WERI-Rb-1 (cell line): ENCODE measurements at places on chromosomes 12 and 14.

GRCh38 chr12:51836041-51836826 lies 12.3 kb downstream of the FIGNL2 start:
- DNase-seq, result peak; percentile 80

DNA sequence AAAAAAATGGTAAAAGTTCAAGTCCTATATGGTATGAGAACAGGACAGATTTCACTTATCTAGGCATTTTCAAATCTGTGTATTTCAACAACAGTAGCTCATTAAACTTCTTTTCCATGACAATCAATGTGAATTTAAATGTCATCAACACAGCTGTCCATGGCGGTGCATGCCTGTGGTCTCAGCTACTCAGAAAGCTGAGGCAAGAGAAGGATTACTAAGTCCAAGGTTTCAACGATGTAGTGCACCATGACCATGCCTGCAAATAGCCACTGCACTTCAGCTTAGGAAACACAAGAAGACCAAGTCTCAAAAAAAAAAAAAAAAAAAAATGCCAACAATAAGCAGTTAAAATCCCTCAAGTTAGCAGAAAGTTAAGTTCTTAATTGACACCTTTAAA lies 214.6 kb downstream of the C12orf50 start:
- no peak for DNase-seq

DNA sequence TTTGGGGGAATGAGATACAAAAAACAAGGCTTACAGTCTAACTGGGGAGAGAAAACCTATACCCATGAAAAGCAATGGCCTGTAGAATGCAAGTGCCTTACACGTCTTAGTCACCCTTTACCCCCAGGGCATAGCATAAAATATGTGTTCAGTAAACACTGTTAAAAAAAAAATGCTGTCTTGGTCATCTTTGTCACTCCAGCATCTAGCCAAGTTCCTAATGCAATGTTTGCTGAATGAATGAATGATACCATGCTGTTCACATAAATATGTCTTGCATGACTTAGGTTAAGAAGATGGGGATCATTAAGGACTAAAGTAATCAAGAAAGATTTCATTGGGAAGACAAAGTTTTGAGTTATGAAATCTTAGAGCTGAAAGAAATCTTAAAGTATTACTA lies 38.5 kb downstream of the PPP2R5E start:
- DNase-seq, result no peak

- DNase-seq, result peak; percentile 50
Observed at GRCh38 chr12:123237646-123238329, 4.6 kb downstream of the MTRFR start.

DNA sequence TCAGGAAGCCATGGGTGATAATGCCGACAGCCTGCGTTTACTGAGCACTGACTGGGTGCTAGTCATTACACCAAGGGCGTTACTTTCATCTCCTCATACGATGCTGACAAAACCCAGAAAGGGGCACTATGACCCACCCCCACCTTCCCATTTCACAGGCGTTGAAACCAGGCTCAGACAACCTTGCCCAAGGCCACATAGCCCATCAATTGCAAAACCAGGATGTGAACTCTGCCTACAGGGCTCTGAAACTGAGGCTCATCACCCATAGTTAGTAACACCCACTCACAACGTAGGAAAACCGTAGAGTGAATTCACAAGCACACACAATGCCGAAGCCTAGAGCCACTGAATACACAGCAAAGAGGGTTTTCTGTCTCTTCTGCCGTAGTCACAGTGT lies 119.9 kb downstream of the RIMBP2 start:
- DNase-seq, result no peak

- no peak for DNase-seq
Observed at GRCh38 chr12:18551701-18552100, 186.1 kb downstream of the PLCZ1 start.

DNA sequence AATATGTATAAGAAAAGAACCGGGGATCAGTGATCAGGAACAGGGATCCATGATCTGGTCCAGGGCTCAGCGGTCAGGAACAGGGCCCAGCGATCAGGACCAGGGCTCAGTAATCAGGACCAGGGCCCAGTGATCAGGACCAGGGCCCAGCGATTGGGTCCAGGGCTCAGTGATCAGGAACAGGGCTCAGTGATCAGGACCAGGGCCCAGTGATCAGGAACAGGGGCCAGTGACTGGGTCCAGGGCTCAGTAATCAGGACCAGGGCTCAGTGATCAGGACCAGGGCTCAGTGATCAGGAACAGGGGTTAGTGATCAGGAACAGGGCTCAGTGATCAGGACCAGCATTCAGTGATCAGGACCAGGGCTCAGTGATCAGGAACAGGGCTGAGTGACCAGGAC lies 56.3 kb downstream of the TMEM121 start:
- no peak for DNase-seq

- DNase-seq, result peak; percentile 39
Observed at GRCh38 chr12:42589465-42590329, at the start of gene PRICKLE1. Gene PRICKLE1 (minus strand): TSS chr12:42589746. CDS start chr12:42472516, 117,230 bp downstream.

- no peak for DNase-seq
Observed at GRCh38 chr12:124554429-124555029, 12.9 kb downstream of the NCOR2 start.

DNA sequence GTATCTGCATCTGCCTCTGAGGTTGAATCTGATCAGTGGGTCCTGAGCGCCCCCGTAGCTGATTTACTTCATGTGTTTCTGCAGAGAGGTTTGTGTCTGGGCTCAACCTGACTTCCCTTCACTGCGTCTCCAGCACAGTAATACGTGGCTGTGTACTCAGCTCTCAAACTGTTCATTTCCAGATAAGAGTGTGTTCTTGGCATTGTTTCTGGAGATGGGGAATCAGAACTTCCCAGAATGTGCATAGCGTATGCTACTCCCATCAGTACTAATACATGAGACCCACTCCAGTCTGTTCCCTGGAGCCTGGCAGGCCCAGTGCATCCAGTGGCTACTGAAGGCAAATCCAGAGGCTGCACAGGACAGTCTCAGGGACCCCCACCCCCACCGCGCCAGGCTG lies 1297.2 kb downstream of the TMEM121 start:
- no peak for DNase-seq

- DNase-seq, result no peak
Observed at GRCh38 chr14:27392153-27392552, 794.3 kb upstream of the NOVA1 start.

DNA sequence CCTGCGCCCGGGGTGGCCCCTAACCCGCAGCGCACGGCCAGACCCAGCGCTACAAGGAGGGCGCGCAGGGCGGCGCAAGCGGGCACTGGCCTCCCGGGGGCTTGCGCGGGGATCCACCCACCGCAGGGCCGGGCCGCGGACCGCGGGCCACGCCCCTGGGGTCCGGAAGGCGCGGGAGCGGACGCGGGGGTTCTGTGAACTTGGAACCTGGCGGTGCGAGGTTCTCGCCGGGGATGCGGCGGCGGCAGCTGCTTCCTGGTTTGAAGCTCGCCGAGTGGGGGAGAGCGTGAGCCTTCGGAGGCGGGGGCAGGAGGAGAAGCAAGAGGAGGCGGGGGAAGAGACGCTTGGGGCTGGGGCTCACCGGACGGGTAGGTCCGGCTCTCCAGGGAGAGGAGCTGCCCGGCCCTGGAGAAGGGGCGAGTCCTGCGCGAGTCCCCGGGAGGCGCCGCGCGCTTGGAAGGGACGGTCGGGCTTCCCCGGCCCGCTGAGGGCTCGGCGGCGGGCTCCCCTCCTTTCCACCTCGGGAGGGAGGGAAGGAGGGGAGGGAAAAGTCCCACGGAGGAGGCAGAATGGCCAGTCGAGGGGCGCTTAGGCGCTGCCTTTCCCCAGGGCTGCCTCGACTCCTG lies at the start of gene PRKCH:
Gene PRKCH, plus strand, starts transcription at position 195 of the 626 bp plus-strand sequence. CDS start 523 bp downstream, outside the sequence.
- DNase-seq, result peak; percentile 65

GRCh38 chr12:94228488-94228907 lies 80.1 kb downstream of the PLXNC1 start:
- no peak for DNase-seq

GRCh38 chr14:99863059-99863458 lies 69.8 kb downstream of the EML1 start:
- DNase-seq, result no peak

DNA sequence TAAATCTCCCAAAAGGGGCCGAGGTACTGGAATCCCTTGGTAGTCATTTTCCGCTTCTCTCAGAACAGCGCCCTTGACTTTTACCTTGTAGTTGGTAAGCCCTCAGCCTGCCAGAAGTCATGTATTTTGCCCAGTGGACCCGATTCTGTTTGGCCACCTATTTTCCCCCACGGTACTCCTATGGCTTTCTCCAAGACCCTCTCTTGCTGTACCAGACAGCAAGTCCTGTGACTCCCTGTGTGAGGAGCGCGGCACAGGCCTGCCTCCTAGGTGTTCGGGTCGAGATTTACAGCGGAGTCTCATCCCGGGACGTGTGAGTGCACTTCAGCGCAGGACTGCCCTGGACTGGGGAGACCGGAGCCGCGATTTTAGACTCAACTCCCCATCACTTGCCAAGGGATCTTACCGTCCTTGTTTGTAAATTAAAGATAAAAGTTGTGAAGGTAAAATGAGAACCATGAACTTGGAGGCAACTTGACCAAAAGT lies 1.1 kb upstream of the MBD6 start:
- DNase-seq, result peak; percentile 74

DNA sequence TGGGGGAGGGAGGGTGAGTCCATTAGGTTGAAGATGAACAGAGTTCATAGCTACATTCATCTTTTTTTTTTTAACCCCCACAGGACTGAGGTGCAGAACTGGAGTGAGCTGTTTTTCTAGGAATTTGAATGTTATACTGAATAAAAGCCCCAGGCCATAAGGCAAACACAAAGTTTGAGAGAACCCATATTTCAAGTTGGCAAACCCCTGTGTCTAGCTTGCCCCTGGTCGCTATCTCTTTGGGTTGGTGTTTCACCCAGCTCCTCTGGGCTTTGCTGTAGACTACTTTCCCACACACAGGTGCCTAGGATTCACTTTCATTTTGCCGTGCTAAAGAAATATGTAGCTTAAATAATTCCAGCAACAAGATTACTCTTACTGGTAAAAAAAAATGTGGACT lies 5.2 kb upstream of the LMO3 start:
- no peak for DNase-seq

DNA sequence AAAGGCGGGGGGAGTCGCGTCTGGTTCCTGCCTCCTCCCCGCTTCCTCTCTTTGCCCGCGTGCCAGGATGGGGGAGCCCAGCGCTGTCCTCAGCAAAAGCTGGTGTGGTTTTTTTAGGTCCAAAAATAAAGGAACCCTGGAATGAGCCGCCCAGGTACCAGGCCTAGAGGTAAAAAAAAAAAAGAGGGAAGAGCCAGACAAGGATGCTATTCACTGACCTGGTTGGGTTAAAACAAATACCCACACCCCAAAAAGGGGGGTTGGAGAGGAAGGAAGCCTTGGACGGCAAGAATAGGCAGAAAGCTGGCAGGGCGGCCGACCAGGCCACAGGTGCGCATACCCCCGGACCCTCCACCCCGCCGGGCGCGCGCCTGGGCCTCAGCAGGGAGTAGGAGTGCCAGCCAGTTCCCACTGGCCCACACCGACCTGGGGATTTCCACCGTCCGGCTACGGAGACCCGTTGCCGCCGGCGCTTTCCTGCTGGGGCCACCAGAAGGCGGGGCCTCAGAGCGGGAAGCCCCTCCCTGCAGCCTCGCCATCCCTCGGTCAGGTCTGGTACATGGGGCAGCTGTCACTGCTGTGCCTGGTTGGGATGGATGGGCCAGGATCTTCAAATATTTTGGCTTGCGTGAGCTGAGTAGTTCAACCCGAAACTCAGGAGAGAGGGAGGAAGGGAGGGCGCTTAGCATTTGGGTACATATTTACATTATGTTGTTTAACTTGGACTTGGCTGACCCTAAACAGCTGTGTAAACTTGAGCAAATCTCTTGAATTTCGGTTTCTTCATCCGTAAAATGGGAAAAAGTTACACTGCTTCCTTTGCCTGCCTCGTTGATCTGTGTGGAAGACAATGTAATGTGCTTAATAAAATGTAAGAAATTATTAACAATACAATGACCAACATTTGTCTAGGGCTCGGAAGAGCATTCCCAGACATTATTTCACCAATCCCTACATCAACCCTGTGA lies 5.4 kb upstream of the IRF2BPL start:
- peak; percentile 91 for DNase-seq

DNA sequence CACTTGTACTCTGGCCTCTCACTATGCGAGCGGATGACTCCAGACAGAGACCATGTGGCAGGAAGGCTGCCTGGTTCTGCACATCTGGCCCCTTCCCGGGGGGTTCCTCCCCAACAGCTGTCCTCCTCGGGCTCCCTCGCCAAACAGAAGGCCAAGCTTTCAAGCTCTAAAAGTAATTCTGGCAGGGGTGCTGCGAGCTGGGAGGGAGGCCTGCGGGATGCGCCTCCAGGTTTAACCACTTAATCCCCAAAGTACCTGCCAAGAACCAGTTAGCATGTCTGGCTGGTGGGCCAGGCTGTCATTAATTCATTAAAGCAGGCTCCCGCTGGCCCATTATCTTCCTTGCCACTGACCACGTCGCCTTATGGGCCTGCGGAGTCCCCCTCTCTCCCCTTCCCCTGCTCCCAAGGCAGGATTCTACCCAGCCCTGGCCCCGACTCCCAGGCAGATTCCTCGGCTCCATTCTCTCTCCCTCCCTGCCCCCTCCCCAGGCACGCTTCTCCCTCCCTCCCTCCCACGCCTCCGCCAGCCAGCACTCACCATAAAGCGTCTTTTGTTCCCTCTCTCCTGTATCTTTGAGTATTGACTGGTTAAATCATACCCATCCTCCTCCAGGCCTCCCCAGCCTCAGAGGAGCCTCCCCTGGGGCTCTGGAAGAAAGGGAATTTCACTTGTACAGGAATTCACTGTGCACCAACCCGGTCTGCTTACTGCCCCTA lies 4.9 kb downstream of the HRK start:
- no peak for DNase-seq

DNA sequence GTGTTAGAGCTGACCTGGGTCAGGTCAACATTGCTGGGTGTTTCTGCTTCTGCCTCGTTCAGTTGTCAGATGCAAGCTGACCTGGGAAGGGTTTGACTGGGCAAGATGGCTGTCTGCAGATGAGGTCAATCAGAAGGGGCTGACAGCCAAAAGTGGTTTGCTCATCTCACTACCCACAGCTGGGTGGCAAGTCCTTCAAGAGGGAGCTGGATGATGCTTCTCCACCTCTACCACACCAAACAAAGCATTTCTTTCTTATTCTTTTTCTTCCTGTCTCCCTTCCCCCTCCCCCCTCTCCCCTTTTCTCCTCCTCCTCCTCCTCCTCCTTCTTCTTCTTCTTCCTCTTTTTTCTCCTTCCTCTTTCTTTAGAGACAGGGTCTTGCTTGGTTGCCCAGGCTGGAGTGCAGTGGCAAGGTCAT lies 268.2 kb upstream of the PLEKHG7 start:
- DNase-seq, result no peak

- no peak for DNase-seq
Observed at GRCh38 chr14:79580906-79581305, 630.4 kb downstream of the DIO2 start.

DNA sequence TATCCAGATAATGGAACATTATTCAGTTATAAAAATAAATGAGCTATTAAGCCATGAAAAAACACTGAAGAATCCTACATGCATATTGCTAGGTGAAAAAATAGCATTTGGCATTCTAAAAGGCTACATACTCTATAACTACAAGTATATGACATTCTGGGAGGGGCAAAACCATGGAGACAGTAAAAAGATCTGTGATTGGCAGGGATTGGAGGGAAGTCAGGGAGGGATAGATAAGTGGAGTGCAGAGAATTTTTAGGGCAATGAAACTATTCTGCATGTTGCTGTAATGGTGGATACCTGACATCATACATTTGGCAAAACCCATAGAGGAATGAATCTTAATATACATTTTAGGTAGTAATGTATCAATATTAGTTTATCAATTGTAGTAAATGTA lies 63.1 kb upstream of the SLC38A2 start:
- DNase-seq, result no peak
